M059J (cell line): ENCODE measurements at places on chromosomes 6 and 20.

DNA sequence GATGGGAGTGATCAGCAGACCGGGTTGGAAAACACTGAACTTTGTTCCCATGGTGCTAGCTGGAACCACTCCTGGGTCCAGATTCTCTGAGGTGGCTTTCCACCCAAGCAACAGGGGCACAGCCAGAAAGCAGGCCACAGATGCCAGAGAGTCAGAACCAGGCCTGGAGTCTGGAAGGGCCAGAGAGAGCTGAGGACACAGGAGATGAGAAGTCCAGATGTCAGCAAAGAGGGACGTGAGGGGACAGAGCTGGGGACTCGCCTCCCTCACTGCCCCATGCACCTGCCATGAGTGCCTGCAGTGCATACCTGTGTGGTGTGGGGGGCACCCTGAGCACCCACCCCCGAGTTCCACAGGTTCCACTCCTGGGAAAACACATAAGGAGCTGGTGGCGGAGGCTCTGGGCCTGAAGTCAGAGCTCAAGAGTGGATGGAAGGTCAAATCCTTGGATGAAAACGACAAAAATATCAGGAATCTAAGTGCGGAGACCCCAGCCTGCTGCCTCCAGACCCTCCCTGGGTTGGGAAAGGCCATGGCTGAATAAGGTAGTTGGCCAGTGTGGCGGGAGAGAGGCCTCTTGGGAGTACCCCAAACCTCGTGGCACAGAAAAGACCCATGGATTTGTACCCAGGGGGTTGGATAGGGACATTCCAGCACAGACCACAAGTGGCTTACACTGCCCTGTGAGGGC, 224.2 kb downstream of the SYNDIG1 start:
- DNase-seq, result no peak

DNA sequence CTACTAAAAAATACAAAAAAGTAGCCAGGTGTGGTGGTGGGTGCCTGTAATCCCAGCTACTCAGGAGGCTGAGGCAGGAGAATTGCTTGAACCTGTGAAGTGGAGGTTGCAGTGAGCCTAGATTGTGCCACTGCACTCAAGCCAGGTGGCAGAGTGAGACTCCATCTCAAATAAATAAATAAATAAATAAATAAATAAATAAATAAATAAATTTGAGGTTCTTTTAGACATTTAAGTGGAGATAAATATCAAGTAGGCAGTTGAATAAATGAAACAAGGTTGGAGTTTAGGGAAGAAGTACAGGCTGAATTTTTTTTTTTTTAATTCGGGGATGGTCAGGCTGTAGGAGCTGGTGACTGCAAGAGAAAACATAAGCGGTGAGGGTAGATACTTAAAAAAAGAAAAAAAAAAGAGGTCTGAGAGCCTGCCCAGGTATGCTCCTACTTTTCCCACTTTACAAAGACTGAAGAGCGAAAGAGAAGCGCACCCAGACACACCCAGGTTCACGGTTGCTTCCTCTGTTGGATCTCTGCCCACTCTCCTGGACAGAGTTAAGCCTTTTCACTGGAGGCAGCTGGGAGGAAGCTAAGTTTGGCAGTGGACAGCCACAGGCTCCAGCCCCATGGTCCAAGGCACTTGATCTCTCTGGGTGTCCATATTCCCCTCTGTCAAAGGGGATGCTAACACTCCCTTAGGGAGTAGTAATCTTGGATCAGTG, 100.9 kb upstream of the PRDM1 start:
- DNase-seq, result peak; percentile 45

DNA sequence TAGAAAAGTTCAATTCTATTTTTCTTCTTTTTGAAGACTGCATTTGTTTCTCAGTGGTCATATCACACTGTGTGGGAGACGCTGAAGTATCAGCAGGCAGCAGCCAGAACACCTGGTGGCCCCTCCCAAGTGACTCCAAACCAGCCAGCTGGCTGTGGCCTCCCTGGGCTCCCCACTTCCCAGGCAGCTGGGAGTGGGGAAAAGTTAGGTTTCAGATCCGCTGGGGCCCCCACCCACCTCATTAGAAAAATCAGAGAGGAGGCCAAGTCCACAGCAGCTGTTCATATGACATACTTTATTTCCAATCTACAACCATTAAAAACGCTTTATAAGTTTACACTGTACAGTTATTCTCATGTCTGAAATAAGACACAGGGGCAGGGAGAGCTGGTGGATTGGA, 3.6 kb upstream of the DSN1 start:
- DNase-seq, result no peak

GRCh38 chr6:156977527-156978291, 200.5 kb downstream of the ARID1B start:
- DNase-seq, result peak; percentile 73

DNA sequence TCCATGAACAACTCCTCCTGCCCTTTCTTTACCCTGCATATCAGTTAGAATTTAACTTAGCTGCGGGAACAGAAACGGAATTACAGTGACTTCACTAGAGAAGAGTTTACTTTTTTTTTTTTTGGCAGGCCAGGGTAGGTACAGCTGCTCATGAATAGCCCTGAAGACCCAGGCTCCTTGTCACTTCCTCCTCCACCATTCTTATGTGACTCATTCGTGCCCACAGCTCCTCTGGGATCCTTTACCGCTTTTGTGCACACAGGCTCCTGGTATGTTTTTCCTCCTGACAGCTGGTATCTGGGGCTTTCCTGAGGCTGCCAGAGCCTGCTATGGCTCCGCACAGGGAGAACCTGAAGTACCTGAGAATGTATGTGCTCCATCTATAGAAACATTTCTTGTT, 3.9 kb upstream of the KCNS1 start:
- peak; percentile 98 for DNase-seq

- no peak for DNase-seq
These were observed 34.2 kb downstream of the CD83 start for GRCh38 chr6:14151773-14152172.

- no peak for DNase-seq
These were observed 2.7 kb upstream of the CD24 start for GRCh38 chr6:106977246-106977645.

DNA sequence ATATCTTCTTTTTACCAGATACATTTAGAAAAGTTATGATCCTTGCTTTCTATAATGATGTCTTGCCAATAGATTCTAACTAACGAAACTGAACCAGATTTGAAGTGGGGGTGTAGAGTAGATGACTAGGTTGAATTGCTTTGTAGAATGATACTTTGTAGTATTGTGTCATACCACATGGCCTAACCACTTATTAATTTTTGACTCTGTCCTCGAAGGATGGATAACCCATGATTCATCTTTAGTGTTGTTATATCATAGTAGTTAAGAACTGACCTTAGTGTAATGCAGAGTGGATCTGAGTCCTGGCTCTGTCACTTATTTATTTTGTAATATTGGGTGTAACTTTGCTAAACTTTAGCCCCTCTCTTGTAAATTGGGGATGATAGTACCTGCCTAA, 4.5 kb downstream of the PHF3 start:
- DNase-seq, result peak; percentile 79

GRCh38 chr6:42916288-42916687, 435 bp downstream of the PTCRA start:
- no peak for DNase-seq

GRCh38 chr6:52674666-52675065, 3.8 kb downstream of the TMEM14A start:
- no peak for DNase-seq

GRCh38 chr6:24566020-24566767, 71.4 kb downstream of the ALDH5A1 start:
- peak; percentile 37 for DNase-seq

DNA sequence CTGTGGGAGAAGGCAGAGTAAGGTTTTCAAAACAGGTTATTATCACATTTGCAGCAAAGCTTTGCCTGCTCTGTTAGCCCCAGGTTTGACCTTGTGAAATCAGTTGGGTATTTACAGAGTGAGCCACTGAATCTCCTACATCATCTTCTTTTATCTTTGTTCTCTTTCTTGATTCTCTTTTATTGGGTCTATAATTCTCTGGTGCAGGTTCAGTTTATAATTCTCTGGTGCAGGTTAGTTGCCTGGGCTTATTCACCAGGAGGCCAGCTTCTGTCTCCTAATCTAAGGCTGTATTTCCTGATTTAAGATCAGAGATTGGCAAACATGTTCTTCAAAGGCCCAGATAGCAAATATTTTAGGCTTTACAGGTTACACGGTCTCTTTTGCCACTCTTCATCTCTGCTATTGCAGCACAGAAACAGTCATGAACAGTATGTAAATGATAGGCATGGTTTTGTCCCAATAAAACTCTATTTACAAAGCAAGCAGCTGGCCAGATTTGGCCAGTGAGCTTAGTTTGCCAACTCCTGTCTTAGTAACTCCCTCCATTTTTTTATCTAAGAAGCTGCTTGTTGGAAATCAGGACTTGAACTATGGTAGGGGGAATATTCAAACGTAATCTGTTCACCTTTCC, 205.0 kb upstream of the RIMS1 start:
- DNase-seq, result no peak
